ENCODE measurements at places on chromosomes 11 and 22.

DNA sequence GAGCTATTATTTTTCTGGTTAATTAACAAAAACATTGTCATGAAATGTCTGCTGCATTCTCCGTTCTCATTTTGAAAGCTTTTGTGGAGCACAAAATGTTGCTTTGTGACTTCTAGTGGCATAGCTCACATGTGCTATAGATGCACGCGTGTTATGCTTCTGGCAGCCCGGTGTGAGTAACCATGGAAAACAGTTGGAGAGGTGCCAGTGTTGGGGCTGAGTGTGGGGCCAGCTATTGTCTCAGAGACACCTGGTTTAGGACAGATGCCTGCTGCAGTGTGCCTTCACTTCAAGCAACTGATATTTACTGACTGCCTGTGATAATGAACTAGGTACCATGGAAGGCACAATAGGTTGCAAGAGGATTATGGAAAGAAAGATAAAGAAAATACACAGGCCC, 760.6 kb downstream of the NTM start:
- no peak for DNase-seq

DNA sequence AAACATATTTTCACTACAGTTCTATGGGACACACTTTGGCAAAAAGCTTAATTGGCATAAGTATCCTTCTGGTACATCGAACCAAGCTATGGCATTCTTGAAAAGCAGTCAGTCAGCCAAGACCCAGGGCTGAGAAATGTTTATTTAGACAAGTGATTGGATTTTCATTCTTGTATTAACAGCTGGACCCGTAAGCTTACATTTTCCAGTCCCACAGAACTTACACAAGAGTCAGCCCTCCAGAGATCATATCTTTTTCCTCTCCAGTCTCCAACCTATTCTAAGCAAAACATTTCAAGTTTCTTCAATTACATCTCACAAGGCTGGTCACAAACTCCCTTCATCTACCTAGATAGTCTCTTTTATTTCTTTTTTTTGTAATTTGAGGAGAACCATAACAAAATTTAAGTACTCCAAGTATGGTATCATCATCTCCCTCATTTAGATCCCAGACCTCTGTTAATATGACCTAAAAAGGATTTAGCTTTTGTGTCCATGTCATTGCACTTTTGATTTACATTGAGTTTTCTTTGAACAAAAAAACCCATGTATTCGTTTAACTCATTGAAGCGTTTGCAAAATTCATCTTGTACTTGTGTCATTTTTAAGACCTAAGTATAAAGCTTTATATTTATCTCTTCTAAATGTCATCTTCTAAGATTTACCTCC, 67.9 kb upstream of the GRK3 start:
- DNase-seq: no peak

DNA sequence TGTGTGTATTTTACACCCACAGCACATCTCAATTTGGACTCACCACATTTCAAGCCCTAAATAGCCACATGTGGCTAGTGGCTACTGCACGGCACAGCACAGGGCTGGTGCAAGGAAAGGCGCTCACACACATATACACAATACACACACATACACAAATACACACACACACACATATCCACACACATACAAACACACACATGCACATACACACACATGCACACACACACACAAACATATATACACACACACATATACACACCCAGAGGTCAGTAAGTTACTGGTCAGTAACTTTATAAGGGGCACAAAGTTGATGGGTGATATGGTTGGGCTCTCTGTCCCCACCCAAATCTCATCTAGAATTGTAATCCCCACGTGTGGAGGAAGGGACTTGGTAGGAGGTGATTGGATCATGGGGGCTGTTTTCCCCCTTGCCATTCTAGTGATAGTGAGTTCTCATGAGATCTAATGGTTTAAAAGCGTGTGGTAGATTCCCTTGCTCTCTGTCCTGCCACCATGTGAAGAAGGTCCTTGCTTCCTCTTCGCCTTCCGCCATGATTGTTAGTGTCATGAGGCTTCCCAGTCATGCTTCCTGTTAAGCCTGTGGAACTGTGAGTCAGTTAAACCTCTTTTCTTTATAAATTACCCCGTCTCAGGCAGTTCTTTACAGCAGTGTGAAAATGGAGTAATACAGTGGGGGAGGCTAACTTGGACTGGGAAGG, 37.6 kb upstream of the DKK3 start:
- no peak for DNase-seq

- peak; percentile 29 for DNase-seq
Measured at GRCh38 chr22:26579331-26579886, 10.5 kb downstream of the TPST2 start.

GRCh38 chr11:819129-819931, 616 bp downstream of the PNPLA2 start:
- DNase-seq: peak; percentile 86

DNA sequence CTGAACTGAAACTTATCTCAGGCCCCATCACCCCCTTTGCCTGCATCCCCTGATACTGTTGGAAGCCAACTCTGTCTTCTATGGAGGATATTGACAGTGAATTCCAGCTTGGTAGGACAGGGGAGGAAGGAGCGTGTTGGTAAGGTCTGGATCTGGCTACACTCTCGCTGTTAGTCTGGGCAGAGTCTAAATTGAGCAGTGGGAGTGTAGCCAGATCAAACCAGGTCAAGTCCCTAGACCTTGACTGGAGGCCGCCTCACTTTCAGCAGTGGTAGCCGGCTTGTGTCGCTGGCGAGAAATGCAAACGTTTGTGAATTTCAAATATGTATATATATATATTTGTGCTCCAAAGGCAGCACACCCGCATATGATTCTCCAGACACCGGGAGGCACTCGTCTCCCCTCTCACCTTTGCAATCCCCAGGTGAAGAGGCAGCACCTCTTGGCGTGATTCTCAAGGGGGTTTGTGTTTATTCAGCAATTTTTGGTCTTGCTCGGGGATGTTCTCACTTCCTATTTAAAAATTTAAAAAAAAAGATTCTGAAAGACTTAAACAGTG, 26.7 kb downstream of the DHCR7 start:
- DNase-seq: no peak

- peak; percentile 51 for DNase-seq
Measured at GRCh38 chr11:86456075-86456939, 81.6 kb downstream of the CCDC81 start.

GRCh38 chr11:95916049-95916448, 7.9 kb downstream of the MTMR2 start:
- DNase-seq: no peak

- DNase-seq: no peak
Measured at GRCh38 chr11:30465192-30465591, 121.0 kb downstream of the MPPED2 start.

DNA sequence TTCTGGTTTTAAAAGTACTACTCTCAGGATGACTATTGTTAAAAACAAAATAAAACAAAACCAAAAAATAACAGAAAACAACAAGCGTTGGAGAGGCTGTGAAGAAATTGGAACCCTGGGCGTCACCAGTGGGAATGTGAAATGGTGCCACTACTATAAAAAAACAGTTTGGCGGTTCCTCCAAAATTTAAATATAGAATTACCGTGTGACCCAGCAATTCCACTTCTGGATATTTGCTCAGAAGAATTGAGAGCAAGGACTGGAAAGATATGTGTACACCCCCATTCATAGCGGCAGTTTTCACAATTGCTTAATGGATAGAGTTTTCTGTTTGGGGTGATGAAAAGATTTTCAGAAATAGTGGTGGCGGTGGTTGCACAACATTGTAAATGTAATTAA, 8.6 kb downstream of the APOA4 start:
- DNase-seq: no peak

DNA sequence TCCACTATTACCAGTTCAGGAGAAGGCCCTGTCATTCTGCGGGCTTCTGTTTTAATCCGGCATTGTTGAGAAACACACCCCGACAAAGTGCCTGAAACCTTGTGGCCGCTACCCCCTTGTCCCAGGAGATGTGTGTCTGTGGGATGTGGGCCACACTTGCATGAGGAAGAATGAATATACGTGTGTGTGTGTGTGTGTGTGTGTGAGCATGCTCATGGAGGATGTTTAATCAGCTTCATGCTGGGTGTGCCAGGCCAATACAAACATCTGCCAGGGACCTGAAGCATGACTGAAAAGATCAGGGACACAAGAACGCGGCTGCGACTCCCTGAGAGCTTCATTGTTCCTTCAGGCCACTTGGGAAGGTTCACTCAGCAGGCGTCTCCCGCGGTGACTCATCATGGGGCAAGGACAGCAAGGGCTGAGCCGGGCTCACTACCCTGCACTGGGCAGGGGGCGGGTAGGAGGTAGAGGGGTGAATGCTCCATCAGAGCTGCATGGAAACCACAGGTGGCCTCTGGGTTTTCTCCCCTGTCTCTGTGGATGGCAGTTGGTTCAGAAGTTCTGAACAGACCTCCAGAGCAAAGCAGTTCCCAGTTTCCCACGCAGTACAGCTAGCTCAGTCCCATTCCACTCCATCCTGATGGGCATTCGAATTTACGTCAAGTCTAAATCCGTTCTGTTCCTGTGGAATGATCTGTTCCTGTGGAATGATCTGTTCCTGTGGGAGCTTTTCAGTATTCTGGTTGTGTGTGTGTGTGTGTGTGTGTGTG, 7.0 kb upstream of the MALAT1 start:
- no peak for DNase-seq
